Urothelium cell line (cell line): ENCODE measurements at places on chromosomes 1 and 21.

DNA sequence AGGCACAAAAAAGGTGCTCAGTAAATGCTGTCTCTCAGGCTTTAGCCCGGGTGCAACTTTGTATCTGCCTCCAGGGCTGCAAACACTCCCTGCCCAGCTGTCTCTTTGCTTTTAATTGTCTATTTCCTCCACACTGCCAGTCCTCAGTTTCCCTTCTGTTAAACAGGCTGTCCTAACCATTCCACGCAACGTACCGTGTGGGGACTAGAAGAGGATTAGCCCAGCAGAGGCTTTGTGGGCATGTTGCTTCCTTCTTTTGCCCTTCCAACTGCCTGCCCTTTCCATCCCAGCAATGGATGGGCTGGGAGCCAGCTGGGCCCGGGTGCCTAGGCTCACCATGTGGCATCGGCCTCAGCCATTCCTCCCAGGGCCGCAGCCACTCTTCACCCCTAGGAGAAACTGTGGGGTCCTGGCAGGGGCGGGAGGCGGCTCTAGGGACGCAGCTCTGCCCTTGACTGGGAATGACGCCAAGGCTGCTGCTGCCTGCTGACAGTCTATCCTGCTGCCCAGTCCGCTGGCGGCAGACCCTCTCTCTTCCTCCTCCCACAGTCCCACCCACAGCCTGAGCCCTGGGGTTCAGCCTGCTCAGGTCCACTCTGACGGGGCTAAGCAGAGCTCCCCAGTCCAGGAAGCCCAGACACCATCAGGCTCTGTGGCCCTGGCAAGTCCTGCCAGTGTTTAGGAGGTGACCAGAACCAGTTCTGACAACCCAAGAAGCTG is 40.6 kb upstream of the LRP8 start:
- DNase-seq: no peak

GRCh38 chr21:34724131-34724856 is 55.5 kb downstream of the CLIC6 start:
- no peak for DNase-seq

GRCh38 chr1:25566730-25567341 is 23.4 kb downstream of the LDLRAP1 start:
- DNase-seq: no peak

- no peak for DNase-seq
Measured at GRCh38 chr1:168372307-168372706, 91.6 kb downstream of the TBX19 start.

- DNase-seq: no peak
Measured at GRCh38 chr1:7885513-7886404, 32.9 kb upstream of the UTS2 start.

DNA sequence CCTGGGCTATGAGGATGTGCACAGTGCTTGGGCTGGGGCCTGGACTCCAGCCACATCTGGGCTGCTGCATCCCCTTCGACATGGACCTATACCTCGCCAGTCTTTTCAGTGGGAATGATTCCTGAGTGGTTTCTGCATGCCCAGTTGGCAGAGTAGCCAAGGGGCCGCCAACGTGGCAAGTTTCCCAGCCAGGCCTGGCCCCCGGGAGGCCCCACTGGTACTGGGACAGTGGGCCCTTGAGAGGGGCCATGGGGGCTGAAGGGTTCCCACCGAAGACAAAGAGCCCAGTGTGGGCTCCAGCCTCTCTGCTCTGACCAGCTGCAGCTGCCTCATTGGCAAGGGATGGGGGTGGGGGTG is 15.4 kb downstream of the RAP1GAP start:
- DNase-seq: no peak

- no peak for DNase-seq
Measured at GRCh38 chr1:246934765-246935164, 3.0 kb upstream of the AHCTF1 start.

DNA sequence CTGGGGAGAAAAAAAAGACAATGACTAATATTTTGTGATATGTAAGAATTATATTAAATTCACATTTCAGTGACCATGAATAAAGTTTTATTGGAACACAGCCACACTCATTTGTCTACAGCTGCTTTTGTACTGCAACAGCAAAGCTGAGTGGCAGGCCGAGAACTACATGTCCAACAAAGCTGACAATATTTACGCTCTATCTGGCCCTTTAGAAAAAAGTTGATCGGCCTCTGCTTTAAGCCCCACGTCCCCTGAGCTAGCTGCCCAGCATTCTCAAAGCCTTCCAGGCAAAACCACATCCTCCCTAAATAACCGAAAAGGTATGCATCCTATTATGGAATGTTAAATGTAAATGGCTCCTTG is 8.6 kb downstream of the SLC2A1 start:
- peak; percentile 58 for DNase-seq

DNA sequence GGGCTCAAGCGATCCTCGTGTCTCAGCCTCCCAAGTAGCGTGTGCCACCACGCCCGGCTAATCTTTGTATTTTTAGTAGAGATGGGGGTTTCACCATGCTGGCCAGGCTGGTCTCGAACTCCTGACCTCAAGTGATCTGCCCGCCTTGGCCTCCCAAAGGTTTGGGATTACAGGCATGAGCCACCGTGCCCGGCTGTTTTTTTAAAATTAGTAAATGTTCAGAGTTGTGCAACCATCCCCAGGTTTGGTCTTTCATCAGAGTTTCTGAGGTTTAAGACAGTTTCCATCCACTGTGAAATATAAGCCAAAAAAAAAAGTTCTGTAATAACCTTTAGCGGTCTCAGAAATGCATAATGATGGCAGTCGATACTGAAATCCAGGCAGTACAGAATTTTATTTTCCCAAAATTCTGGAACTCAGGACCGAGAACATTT is 550 bp upstream of the SYT11 start:
- peak; percentile 18 for DNase-seq

GRCh38 chr1:50968158-50968820 is 1.8 kb upstream of the CDKN2C start:
- DNase-seq: peak; percentile 96

DNA sequence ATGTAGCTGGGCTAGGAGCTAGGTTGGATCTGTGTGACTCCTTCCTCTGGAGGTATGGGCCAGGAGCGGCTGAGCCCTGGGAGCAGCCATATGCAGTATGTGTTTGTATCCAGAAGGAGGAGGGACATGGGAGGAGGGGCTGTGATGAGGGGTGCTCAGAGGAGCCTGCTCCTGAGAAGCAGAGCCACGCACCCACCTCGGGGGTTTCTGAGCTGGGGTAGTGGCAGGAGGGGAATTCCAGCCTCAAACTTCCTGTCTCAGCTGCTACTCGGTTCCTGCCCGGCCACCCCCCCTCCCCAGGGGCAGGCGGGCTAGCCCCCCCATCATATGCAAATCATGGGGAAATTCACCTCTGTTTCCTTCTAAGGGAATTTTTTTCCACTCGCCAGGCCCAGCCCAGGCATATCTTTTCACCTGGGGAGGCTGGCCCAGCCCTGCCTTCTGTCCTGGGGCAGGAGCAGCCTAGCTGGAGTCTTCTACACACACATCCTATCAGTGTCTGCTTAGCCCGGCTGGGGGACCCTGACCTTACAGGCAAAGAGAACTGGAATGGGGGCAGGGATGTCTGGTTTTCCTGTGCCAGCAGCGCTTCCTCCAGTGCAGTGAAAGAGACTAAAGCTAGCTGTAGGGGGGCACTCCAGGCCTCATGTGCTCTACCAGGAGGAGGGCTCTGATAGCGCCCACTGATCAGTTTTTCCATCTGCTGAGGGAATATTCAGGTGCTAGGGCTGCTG is 3.0 kb downstream of the ZC3H12A start:
- no peak for DNase-seq

GRCh38 chr1:19384113-19384512 is 72.0 kb downstream of the SLC66A1 start:
- peak; percentile 36 for DNase-seq

GRCh38 chr1:175675017-175675416 is 68.4 kb downstream of the TNR start:
- no peak for DNase-seq

DNA sequence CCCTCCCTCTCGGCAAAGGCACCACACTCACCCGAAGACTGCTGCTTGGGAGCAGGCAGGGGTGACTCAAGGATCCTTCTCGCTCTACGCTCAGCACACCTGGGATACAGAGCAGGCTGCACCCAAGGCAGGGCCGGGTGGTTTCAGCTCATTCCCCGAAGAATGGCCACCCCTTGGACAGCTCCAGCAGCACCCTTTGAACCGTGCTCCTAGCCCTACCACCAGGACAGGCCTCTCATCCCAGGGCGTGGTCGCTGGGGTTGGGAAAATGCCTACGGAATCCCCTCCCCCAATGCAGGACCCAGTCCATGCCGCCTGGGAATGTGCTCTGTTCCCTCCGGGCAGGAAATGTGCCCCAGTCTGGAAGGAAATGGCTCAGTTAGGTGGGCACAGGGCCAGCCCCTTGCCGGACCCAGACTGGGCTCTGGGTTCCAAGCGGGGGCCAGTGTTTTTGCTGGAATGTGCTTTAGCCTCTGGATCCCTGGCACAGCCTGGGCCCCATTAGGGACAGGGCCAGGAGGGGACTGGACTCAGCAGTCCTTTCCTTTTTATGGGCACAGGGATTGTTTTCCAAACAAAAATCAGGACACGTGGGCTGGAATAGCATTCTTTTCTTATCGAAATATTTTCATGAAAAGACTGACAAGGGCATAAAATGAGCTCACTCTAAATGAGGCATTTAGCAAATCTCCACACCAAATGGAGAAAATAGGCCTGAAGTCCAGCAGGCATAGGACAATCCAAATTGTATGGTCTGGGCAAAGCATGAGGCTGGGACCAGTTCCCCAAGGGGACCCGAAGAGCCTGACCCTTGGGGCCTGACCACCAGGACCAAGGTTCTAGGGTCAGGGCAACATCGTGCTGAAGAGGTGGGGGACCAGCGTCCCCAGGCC is 7.3 kb downstream of the TMEM82 start:
- peak; percentile 21 for DNase-seq

DNA sequence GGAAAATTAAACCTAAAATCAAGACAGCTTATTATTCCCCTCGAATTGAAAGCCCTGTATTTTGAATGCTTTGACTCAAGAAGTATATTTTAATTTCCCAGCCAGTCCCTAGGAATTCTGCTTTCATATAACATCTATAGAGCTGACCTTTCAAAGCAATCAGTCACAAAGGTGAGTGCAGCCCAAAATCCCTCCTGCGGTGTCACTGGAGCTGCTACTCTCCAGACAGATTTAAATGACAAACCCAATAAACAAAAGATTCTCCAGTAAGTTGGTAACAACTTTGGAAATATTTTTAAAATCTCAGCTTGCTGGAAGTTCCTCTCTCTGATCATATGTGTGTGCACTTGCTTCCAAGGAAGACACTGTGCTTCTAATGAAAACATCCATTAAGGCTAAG is 14.7 kb downstream of the PLPP3 start:
- DNase-seq: no peak

DNA sequence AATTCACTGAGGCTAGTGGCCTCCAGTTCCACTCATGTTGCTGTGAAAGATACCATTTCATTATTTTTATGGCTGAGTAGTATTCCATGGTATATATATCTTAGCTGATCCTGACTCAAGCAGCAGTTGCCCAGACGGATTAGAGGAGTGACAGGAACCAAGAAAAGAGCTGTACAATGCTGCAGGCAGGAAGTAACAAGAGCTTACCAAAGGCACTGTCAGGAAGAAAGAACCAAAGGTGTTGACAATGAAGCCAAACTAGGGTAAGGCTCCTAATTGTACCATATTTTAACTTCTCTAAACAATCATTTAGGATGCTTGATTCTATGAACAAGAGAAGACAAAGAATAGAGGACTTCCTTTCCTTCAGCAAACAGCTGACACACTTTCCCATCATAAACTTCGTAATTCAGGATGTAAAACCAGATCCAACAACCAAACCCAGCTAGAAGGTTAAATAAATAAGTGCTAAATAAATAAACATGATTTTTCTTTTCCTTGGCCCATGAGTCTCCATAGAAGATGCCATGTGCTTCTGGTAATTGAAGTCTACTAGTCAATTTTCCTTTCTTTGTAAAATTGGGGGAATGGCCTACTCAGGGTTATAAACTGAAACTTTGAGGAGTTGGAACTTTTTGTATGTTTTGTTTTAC is 248.2 kb upstream of the SGIP1 start:
- no peak for DNase-seq

DNA sequence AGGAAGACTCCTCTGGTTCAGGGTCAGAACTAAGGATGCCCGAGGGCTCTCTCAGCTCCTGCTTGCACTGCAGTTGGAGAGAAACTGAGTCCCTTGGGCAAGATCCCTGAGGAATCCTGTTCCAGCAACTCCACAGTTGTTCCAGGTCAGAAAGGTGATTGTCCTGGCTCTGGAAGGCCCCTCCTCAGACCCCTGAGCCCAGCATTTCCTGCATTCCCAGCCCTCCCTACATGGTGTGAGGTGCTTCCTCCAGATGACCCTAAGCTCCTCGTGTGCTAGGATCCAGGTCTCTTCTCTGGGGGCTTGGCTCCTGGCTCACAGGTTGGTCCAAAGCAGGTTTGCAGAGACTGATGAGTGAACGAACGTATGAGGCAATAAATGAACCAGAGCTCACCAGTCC is 11.5 kb downstream of the LDLRAD1 start:
- no peak for DNase-seq

GRCh38 chr1:98429965-98430443 is 231.5 kb upstream of the SNX7 start:
- DNase-seq: no peak

- DNase-seq: no peak
Measured at GRCh38 chr21:26199456-26199855, 28.9 kb upstream of the APP start.

GRCh38 chr1:76989976-76990375 is 122.7 kb downstream of the ST6GALNAC5 start:
- no peak for DNase-seq

GRCh38 chr1:114088392-114089299 is 65.0 kb downstream of the SYT6 start:
- DNase-seq: no peak

- peak; percentile 57 for DNase-seq
Measured at GRCh38 chr1:51313961-51314777, 16.2 kb downstream of the TTC39A start.

DNA sequence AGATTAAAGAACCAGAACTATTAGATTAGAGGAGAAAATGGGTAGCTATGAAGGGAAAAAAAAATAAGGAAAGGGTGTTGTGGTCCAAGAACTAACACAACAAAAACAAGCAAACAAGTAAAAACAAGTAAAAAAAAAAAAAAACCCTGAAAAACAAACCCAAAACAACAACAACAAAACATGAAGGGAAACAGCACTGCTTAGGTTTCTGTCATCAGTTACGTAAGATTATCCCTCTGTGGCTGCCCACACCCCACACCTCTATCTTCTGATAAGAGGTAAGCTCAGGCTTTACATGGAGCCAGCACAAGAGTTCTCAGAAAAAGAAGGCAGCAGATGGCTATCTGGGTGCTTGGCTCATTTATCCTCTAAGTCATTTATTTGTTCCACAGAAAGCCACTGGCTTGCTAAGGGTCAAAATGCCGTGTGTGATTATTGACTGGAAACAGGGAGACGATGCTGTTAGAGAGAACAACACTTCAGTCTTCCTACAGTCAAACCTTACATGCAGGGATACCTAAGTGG is 57.5 kb downstream of the KIAA0319L start:
- no peak for DNase-seq

DNA sequence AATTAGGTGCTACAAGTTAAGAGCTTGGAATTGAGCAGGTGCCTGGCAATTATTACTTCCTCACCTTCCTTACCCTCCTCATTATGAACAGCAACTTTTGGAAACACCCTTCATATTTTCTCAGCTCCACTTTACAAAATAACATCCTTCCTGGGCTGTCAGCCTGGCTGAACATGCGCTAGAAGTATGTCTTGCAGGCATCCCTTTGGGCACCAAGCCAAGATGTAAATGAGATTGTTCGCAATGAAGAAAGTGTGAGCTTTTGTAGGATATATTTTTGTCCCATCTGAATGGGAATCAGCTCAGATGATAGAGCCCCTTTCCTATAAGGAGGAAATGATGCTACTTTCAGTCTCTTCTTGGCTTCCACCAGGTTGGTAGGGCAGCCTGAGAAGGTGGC is 245.9 kb downstream of the KAZN start:
- no peak for DNase-seq
